B cell (primary cell): ENCODE measurements at places on chromosomes 11 and 22.

DNA sequence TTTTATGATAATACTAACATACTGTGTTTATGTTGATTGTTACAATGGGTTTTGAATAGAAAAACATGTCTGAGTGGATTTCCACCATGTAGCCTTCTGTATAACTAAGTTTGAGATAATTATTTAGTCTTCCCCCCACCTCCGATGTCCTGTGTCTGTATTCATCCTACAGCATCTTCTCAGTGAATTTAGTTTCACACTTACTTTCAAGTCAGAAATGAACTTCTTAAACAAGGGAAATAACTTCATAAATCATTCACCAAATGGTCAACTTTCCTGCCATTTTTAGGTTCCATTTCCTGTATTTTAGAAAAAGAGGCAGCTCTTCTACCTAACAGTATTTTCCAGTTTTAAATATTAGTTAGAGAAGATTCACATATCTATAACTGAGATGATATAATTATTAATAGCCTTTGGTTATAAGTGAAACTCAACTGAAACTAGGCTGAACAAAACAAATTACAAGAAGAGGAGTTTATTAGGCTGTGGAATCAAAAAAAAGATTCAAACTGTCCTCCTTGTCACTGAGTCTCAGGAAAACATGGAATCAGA lies 3.5 kb downstream of the OR51B5 start:
- H3K27ac ChIP-seq, result no peak overlapping the region
- DNase-seq, result no peak
- H3K27me3 ChIP-seq, result no peaks in the 10 kb centered on the region
- no peaks in the 10 kb centered on the region for H3K36me3 ChIP-seq
- no peaks in the 10 kb centered on the region for H3K4me1 ChIP-seq
- H3K4me3 ChIP-seq, result no peak overlapping the region

DNA sequence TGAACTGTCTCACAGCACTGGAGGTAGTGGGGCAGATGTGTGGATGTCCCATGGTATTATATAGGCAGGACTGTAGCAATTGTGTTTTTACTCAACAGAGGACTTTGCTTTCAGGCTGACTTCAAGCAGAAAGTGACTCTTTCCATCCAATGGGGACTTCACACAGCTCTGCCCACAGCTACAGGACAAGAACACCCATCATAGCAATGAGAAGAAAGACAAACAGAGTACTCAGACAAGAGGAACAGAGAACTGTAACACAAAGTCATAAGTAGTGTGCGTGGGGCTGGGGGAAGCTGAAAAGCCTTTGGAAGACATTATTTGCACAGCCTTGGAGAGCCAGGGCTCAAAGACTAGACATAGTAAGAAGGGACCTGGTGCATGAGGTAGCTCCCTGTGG lies 70.3 kb downstream of the CCDC81 start:
- no peaks in the 10 kb centered on the region for H3K4me1 ChIP-seq
- no peaks in the 10 kb centered on the region for H3K36me3 ChIP-seq
- H3K4me3 ChIP-seq, result no peak overlapping the region
- no peaks in the 10 kb centered on the region for H3K27me3 ChIP-seq

DNA sequence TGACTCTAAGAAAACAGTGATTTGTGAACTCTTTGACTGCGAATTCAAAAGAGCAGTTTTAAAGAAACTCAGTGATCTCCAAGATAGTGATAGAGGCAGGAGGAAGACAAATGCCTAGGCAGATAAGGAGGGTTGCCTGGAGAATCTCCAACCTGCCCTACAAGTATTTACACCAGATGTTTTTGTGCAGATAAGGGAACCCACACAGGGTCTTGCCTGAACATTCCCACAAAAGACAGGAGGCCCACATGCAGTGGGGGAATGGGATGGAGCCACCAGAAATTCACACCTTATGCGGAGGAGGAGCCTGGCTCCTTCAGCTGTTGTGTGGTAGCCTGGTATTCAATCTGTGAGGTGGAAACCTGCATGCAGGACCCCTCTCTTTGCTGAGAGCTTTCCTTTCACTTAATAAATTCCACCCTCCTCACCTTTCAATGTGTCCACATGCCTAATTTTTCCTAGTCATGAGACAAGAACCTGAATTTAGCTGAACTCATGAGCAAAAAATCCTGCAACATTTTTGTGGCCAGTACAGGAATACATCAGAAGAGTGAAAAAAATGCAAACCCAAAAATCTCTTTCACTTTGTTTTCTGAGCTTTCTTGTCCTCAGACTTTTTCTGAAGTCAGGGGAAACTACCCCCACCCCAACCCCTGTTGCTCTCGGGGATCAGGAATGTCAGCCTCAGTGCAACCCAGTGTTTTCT lies 8.1 kb upstream of the GLYAT start:
- no peaks in the 10 kb centered on the region for H3K36me3 ChIP-seq
- no peak overlapping the region for H3K4me3 ChIP-seq
- H3K27me3 ChIP-seq, result no peaks in the 10 kb centered on the region
- no peak overlapping the region for H3K27ac ChIP-seq

DNA sequence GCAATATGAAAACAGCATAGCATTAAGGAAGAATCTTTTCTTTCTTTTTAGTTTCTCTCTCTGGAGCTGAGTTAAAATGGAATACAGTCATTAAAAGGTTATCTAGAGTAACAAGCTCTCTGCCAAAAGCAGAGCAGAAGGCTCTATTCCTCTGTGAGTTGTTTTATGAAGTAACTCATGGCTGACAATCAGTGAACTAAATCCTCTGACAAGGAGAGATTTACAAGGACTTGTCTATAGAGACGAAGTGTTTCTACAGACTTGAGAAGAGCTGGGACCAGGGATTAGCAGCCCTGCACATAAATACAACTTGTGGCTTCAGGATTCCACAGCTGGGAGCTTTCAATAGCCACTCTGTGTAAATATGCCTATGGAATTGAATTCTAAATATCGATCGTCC lies 192.5 kb upstream of the RAG2 start:
- H3K4me3 ChIP-seq, result no peak overlapping the region
- no peaks in the 10 kb centered on the region for H3K36me3 ChIP-seq

- peaks cover 14% of the 10 kb centered on the region for H3K4me1 ChIP-seq
- DNase-seq, result no peak
- no peaks in the 10 kb centered on the region for H3K36me3 ChIP-seq
- H3K27me3 ChIP-seq, result no peaks in the 10 kb centered on the region
- H3K4me3 ChIP-seq, result no peak overlapping the region
- no peak overlapping the region for H3K27ac ChIP-seq
These were observed 41.9 kb downstream of the MYEOV start for GRCh38 chr11:69335781-69336405.

DNA sequence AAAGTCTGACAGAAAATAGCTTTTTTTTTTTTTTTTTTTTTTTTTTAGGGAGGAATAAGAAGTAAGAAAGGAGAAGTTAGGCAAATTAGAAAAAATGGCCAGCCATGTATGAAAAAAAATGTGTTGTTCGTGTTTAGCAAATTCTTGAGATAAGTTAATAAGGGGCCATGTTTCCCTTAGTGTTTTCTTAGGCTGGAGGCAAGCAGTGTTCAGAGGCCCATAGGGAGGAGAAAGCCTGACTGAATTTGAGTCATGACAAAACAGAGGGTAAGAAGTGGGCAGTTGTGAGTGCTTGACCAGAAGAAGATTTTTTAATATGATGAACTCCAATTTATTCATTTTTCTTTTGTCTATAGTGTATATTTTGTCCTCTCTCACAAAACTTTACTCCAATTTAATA lies 766.4 kb downstream of the FAM181B start:
- no peak overlapping the region for H3K4me3 ChIP-seq
- no peaks in the 10 kb centered on the region for H3K4me1 ChIP-seq
- H3K27ac ChIP-seq, result no peak overlapping the region
- DNase-seq, result no peak
- H3K36me3 ChIP-seq, result no peaks in the 10 kb centered on the region

- no peak for DNase-seq
- no peaks in the 10 kb centered on the region for H3K27me3 ChIP-seq
- peaks cover 85% of the 10 kb centered on the region for H3K36me3 ChIP-seq
- H3K27ac ChIP-seq, result no peak overlapping the region
- H3K4me3 ChIP-seq, result no peak overlapping the region
These were observed 56.8 kb downstream of the DGCR2 start for GRCh38 chr22:19065298-19065859.

DNA sequence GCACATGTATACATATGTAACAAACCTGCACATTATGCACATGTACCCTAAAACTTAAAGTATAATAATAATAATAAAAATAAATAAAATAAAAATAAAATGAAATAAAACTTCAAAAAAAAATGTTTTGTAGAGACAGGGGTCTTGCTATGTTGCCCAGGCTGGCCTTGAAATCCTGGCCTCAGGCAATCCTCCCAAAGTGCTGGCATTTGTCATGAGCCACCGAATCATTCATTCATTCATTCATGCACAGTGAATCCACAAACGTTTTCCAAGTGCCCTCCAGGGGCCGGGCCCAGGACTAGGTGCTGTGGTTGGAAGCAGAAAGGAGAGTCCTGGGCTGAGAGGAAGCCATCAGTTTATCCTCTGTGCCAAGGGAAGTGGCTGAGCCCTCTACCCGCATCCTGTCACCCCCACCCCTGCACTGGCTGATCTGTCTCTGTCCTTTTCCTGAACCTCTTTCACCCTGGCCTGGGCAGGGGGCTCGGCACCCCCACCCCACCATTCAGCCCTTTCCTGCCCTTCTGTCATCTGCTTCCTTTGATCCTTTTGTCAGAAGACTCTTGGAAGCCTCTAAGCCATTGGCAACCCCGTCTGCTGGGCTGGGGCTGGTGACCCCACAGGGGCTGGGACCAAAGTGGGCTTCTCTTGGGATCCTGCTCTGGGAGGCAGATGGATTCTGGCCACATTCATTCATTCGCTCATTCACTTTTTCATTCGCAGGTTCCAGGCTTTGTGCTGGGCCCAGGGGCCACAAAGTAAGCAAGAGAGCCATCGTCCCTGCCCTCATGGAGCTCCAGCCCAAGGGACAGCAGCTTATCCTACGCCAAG lies 84.3 kb downstream of the IGLL1 start:
- no peak overlapping the region for H3K27ac ChIP-seq
- H3K27me3 ChIP-seq, result no peaks in the 10 kb centered on the region
- no peaks in the 10 kb centered on the region for H3K4me1 ChIP-seq
- H3K36me3 ChIP-seq, result no peaks in the 10 kb centered on the region
- H3K4me3 ChIP-seq, result no peak overlapping the region
